NCI-H1092 (cell line): ENCODE measurements at places on chromosomes 5 and 9.
A peak's percentile ranks its signal among the peaks of the same experiment; 100 is the strongest.

DNA sequence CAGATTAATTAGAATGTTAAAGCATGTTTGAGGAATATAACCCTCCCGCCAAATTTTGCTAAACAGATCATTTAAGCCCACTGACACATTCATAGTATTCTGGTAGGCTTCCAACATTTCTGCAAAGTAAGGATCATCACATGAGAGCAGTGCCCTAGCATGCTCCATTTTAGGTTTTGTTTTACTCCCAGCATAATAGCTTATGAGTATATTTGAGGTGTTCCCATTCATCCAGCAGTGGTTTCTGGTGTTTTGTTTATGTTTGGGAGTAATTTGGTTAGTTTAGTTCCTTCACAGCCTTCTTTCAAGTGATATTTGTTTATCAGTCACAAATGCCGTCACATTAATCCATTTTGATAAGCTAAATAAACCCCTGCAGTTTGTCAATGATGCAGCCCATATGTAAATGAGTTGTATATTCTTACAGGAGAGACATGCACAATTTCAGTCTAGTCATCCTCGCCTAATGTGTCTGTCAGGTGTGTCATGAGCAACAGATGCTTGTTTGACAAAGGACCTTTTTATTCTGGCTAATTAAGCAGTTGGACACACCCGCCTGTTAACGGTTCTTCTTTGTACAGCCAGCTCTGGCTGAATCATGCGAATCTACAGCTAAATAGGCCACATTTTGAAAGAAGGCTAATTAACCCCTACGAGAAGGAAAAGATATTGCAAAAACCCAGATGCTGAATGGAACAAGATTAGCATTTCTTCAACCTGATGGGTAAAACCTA lies 124.4 kb downstream of the RFX3 start:
- peak; percentile 25 for DNase-seq

GRCh38 chr9:22590336-22591033 lies 143.9 kb downstream of the DMRTA1 start:
- DNase-seq: no peak

- DNase-seq: no peak
Measured at GRCh38 chr9:124657516-124657915, 113.6 kb downstream of the NR6A1 start.

- DNase-seq: no peak
Measured at GRCh38 chr9:116342061-116342460, 188.5 kb downstream of the PAPPA start.

DNA sequence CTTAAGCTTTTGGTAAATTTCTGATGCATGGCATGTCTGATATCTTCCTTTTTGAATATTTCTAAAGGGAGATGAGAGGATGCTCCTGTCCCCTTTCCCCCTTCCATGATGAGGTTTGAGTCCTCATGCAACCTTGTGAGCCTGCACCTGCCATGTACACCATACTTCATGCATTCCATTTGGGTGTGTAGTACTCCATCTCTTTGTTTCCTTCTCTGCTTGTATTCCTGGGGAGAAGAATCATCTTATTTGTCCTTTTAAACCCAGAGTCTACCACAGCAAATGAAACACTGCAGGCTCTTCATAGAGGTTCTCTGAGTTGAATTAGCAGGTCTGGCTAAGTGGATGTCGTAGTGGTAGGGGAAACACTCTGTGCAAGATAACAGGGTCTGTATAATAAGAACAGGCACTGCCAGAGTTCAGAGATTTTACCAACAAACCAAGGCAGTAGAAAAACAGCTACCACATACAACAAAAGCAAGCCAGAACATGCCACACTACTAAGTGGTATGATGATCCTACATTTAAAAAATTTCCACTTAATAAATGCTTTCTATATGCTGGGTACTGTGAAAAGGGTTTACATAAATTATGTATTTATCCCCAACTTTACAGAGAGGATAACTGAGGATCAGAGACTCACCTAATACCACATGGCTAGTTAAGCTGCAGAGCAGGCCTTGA lies 439.8 kb upstream of the GRIA1 start:
- no peak for DNase-seq

DNA sequence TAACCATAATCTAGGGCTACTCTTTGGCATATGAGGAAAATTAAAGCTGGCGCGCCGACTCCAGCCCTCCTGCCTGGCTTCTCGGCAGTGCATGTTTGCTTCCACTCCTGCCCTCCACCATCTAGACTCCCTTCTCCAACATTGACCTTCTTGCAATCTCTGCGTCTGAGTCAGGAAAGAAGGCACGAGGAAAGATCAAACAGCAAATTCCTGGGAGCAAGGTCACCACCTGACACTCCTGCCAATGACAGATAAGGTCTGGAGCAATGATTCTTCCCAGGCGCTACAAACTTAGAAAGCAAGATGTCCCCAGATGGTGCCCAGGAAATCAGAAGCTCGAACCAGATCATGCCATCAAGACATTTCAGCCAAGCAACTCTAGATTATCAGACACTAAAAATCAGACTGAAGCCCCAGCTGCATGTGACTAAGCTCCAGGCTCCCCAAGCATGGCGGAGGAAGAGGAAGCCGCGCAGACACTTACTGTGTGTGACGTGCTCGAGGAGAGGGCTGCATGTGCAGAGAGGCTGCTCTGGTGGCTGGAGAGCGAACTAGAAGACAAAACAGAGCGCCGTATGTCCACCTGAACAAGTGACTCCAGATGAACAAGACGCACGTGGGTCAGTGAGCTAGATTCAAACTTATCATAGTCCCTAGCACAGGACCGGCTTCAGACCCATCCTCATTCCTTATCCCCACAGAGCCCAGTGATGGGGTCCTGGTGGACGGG lies 115.3 kb downstream of the UBE2R2 start:
- no peak for DNase-seq

DNA sequence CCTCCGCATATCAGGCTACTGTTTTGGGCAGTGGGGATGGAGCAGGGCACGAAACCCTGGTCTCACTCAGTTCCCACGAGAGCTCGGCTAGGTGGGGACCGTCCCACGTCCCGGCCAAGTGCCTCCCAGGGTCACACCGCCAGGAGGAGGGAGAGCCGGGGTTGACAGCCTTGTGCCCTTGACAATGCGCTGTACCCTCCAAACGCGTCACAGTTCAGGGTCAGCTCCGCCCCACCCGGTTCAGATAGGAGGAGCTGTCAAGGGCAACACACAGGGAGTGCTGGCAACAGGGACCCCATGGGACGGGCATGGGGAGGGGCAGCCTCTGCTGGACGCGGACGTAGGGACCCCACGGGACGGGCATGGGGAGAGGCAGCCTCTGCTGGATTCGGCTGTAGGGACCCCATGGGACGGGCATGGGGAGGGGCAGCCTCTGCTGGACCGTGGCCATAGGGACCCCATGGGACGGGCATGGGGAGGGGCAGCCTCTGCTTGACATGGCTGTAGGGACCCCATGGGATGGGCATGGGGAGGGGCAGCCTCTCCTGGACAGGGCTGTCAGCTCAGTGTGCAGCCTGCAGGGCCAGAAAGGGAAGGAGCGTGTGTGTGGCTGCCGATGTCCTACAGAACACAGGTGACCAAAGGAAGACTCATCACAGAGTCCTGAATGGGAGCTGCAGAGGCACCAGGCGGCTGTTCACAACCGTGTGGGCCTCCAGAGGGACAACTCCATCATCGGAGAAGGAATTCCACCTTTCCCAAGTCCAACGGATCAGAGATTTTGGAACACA lies 29.4 kb downstream of the PNPLA7 start:
- no peak for DNase-seq

DNA sequence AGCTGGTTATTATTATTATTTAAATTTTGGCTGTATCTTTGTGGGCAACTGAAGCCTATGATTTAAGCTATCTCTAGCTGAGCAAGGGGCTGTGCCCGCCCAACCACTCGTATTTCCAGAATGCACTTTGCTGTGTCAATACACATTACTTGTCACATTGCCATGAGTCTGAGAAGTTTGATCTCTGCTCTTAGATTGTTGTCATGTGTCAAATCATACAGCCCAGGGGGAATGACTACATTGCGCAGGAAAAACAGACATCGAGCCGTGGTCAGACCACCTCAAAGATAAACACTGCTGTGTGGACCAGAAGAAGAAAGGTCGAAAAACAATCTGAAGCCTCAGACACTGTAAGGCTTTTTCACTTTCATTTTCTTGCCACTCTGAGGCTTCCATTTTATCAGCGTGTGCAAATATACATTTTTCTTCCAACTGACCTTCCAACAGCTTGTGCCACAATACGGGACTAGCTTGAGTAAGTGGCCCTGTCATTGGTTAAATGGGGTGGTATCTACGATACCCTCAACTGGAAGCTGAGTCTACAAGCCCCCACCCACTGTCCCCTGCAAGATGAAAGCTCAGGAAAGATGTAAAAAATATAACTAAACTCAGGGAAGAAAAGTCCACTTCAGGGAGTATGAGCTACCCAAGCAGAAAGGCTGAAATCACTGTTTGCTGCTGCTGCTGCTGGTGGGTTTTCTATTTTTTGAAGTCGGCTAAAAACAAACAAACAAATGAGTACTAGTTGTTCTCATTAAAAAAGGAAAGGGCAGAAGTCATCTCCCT lies 603.0 kb downstream of the BNC2 start:
- DNase-seq: peak; percentile 50

DNA sequence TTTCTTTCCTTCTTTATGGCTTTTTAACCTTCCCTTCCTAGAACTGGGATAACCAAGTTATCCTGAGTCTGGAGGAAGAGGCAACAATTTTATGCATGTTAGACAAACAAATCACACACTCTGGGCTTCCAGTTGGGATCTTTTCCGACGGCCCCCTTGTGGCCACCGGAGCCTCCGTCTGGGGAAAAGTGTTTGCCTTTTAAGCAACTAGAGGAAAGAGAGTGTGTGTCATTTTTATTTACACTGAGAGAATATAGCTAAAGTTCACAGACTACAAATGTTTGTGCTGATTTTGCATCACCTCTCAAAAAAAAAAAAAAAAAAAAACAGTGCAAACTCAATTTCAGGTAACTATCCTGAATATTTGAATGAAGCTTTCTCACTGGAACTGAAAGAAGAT lies 126.2 kb downstream of the SEMA6A start:
- no peak for DNase-seq

DNA sequence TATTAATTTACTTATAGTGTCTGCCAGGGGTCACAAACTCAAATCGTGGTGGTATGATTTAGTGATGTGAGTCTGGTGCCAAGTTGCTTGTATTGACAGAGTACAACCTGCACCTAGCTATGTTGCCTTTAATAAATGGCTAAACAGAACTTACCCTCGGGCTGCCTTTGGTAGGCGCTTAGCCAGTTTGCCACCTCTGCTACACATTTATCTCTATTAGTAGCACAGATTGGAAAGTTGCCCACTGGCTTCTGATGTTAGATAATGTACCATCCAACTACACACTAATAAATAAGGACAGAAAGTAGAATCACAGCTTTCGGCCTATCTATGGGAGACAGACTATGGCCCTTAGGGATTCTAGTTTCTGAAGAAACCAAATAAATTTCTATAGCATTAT lies 368.4 kb downstream of the MAN2A1 start:
- no peak for DNase-seq

DNA sequence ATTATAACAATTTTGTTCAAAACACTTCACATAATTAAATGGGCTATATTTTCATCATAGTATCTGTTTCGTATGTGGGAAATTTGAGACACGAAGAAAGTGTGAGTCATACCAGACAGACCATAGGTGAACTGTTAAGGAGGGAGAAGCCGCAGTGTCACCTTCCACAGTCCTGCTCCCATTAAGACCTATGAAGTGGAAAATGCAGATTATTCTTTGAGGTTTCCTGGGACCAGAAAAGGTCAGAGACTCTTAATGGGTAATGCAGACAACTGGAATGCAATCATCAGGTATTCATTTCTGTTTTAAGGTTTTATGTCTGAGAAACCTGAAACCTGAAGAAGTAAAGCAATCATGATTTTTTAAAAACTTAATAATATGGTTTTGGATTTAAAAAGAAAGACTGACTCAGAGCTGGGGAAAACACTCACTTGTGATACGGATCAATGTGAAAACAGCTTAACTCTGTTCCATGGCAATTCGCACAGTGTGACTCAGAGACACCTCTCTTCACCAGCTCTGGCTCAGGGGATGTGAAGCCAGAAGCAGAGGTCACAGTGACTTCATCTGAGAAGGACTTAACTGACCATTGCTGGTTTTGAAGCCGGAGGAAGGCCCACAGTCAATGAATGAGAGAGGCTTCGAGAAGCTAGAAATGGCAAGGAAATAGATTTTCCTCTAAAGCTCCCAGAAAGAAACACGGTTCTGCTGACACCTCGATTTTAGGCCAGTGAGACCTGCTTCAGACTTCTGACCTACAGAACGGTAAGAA lies 17.2 kb upstream of the GCNT1 start:
- DNase-seq: no peak

- DNase-seq: no peak
Measured at GRCh38 chr5:148840531-148840930, 14.1 kb downstream of the ADRB2 start.

GRCh38 chr5:143214458-143214857 lies 189.0 kb downstream of the NR3C1 start:
- no peak for DNase-seq

- DNase-seq: no peak
Measured at GRCh38 chr5:169946743-169947295, 33.5 kb downstream of the INSYN2B start.

DNA sequence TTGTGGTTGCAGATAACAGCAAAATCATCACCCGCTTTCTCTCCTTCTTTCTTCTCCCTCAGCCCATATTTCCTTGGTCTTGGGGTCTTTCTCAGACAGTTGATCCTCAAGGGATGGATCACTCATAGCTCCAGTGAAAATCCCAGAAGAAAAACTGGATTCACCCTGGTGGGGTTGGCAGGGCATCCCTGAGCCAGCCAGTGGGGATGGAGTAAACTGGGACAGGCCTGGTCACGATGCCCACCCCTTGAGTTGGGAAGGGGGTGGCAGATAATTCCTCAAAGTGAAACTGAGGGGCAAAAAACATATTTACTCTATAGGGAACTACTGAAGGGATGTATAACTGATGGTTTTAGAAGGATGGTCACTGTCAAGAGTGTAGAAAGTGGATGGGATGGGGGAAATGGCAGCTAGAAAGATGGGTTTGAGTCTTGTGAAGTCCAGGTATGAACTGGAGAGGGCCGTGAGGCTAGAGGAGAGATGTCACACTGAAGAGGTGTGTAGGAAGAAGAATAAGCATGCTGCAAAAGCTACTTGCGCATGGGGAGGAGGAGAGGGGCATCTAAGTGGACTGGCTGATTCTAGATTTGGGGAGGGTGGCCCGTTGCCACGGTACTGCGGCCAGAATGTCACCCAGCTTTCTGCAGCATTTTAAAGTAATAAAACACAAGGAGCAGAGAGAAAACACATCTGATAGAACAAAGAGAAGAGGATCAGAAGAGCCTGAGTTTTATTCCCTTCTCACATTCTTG lies 162.8 kb downstream of the PJA2 start:
- DNase-seq: no peak

DNA sequence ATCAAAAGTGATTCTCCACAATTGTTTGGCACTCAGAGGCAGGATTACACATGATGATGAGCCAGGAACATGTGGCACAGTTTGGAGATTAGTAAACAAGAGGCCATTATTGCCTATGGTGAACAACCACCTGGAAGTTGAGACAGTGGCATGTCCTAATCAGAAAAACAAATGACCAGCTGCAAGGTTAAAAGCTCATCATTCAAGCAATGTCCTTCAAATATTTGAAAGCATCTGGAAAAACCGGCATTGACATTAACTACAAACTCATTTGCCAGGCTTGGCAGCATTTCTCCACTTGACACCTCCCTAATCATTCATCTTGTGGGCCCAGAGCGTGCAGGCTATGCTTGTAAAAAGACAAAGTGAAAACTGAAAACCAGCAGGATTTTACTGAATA lies 80.6 kb upstream of the MEGF10 start:
- DNase-seq: peak; percentile 8
